ENCODE measurements at places on chromosomes 3 and 15.

DNA sequence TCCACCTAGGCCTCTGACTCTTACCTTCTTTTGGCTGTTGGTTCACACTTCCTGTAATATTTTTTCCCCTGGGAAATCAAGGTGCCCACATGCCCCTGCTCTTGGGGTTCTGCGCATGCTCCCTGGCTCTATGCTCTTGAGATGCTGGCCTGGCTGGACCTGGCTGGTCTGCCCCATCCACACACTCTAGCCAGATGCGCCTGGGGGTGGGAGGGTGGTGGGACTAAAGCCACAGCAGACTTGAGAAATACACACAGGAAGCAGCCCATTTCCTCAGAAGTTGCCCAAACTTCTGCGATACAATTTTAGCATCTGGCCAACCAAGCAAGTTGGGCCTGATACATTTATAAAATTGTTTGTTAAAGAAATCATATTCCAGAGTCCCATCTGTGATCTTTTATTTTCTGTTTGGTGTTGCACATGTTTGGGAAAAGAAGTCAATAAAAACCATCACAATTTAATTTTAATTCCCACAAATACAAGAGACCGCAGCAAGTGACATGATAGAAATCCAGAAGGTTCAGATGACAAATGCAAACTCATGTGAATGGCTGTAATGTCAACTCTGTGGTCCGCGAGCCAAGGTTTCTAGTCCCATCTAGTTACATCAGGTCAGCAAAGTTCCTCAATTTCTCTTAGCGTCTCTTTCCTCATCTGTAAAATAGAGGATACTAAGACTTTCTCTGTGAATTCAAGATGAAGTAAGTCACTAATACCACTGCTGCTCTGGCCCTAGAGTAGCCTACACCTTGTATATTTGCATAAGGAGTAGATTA lies 55.9 kb upstream of the MEF2A start:
- DNase-seq: no peak

DNA sequence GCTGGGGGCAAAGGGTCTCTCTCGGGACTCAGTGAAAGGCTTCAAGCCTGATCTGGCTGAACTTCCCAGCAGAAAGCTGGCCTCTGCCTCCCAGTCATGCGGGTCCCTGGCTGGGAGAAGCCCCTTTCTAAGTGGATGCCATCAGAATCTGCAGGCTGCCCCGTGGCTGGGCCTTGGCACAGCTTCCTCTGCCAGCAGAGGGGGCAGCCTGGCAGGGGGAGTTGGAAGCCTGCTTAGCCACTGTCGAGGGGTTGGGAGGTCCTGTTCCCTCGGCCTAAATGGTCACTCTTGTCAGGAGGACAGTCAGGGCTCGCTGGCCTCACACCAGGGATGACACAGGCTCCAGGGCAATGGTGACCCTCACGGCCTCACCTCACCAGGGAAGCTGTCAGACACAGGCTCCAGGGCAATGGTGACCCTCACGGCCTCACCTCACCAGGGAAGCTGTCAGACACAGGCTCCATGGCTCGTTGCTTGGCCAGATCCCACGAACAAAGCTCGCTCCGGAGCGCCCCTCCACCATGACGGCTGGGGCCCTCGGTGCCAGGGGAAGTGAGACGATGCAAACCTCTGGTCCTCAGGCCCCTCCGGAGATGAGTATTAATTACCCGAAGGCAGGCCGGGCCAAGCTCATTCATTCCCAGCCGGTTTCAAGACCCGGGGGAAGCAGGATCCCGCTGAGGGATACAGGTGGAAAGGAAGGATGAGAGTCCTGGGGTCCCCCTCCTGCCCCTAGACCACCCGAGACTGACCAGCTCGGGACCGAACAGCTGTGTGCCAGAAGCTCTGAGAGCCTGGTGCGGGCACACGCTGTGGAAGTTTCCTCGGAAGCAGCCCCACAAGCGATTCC lies 151.0 kb downstream of the CHSY1 start:
- DNase-seq: no peak

DNA sequence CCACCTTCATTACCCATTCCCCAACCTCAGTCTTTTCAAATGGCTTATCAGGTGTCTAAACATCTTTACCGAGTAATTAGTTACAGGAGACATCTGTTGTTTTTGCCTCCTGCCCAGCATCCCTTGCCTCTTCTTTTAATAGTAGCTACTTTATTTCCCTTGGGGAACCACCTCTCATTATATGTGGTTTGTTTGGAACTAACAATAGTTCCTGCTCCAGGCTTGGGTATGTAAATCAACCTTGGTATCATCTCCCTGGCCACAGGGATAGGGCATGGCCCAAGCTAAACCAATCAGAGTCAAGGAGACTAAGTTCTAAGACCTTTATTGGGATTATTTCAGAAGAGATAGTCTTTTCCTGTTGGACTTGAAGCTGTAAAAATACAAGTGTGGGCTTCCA lies 76.6 kb downstream of the ETV5 start:
- DNase-seq: no peak

GRCh38 chr3:142088522-142088921 lies 60.8 kb downstream of the TFDP2 start:
- no peak for DNase-seq

DNA sequence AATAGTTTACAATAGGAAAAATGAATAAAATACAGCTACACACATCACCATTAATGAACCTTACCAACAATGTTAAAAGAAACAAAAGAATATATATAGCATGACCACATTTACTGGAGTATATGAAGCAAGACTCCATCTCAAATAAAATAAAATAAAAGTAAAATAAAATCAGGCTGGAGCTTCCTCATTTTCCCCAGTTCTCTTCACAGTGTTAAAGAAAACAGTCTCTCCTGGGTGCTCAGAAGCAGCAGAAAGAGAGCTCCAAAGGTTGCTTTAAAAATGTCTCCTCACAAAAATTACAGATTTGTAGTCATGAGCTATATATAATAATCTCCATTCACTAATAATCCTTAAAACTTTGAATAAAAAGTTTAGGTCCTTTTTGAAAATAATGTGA lies 48.8 kb downstream of the PIK3CB start:
- DNase-seq: no peak

- no peak for DNase-seq
These were observed 80.5 kb upstream of the TRIM42 start for GRCh38 chr3:140597364-140597763.

DNA sequence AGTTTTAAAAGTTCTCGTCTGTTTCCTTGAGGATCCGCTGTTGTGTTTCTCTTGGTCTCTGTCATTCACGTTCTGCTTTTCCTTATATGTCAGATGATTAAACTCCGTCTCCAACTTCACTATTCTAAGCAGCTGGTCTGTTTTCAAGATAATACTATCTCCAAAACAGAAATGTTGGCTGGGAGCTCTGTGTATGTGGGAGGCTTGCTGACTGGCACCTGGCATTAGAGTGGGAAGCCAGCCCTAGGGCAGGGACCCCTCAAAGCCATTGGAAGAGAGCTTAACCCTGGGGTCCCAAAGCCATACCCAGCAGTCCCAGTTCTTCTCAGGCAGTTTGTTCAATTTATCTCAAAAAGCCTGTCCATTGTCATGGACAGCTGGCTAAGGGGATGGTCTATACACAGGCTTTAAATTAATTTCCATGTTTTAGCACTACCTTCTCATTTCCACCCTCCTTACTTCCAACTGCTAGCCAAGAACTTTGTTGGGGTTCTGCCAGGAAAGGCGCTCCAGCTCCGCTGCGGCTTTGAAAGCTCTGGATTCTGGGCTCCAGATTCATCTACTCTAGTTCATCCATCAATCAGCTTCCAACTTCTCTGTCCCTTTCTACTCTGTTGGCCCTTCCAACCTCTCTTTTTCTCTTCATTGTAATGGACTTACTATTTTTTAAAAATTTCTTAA lies 9.2 kb downstream of the BTBD1 start:
- DNase-seq: no peak

DNA sequence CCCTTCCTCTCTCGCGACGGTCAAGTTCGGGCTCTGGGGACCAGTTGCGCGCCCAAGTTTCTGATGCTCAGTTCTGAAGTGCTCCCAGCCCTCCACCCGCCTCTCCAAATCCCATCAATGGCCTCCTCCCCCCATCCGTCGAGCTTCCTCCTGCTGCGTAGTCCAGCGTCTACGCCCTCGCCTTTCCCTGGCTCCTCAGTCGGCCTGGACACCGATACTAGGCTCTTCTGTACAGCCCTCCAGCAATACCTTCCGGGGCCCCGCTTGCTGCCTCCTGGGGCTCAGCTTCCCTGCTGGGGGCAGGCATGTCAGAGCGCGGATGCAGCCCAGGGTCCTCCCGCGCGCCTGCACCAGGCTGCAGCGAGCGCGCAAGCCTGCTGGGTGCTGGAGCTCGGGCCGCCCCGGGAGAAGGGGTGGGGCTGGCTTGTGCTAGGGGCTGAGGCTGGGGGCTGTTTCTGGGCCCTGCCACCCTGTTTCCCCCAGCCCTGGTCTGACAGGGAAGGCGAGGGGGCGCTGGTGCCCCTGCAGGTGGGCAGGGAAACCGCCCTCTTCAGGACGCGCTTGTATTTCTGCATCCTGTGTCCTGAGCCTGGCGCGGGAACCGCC lies 353.3 kb upstream of the SUCLG2 start:
- peak; percentile 22 for DNase-seq

- DNase-seq: no peak
These were observed 189.2 kb upstream of the THRB start for GRCh38 chr3:24683633-24684384.
